ENCODE measurements at places on chromosomes 3 and 15. TPM values are rescaled to one million over a fixed set of nuclear protein-coding genes. Genes with fewer than 3 reads are reported as not detected.
A peak's percentile ranks its signal among the peaks of the same experiment; 100 is the strongest.

GOLGA6L7 gene
- not detected for total RNA-seq

KCTD6 gene
- 5.2 TPM for total RNA-seq

DAPK2 gene
- 1.5 TPM for total RNA-seq

RAB6B gene
- 0.68 TPM for total RNA-seq

STRC gene
- 0.52 TPM for total RNA-seq

CYP1A1 gene
- 4.7 TPM for total RNA-seq

GABRR3 gene
- total RNA-seq = not detected

C3orf20 gene
- total RNA-seq = 0.11 TPM

- peak overlapping the region; percentile 98 for H3K27ac ChIP-seq
- no peaks in the 10 kb centered on the region for H3K27me3 ChIP-seq
- peaks cover 68% of the 10 kb centered on the region for H3K4me1 ChIP-seq
- peaks cover 34% of the 10 kb centered on the region for H3K36me3 ChIP-seq
- peak overlapping the region; percentile 97 for H3K4me3 ChIP-seq
- no peak for DNase-seq
Measured at GRCh38 chr15:80989081-80989517, 520 bp downstream of the MESD start.

GRCh38 chr15:65377976-65378366 is at the start of gene IGDCC3:
TSS of gene IGDCC3 (minus strand) at chr15:65378002. CDS start at chr15:65377788, 214 bp downstream.
- H3K36me3 ChIP-seq = no peaks in the 10 kb centered on the region
- peaks cover 13% of the 10 kb centered on the region for H3K4me1 ChIP-seq
- DNase-seq = no peak
- no peak within 1 kb of the TSS for H3K27ac ChIP-seq

GRCh38 chr3:43246976-43247375 is 39.4 kb upstream of the SNRK start:
- H3K4me1 ChIP-seq = peaks cover 49% of the 10 kb centered on the region
- no peak overlapping the region for H3K4me3 ChIP-seq
- peak; percentile 34 for DNase-seq
- peak overlapping the region; percentile 74 for H3K27ac ChIP-seq
- peaks cover 4% of the 10 kb centered on the region for H3K36me3 ChIP-seq

- H3K27ac ChIP-seq = no peak overlapping the region
- no peaks in the 10 kb centered on the region for H3K4me1 ChIP-seq
- no peaks in the 10 kb centered on the region for H3K36me3 ChIP-seq
Measured at GRCh38 chr3:140434261-140434905, 243.5 kb upstream of the TRIM42 start.

- peaks cover 2% of the 10 kb centered on the region for H3K27me3 ChIP-seq
- H3K36me3 ChIP-seq = no peaks in the 10 kb centered on the region
- no peaks in the 10 kb centered on the region for H3K4me1 ChIP-seq
- no peak overlapping the region for H3K27ac ChIP-seq
- DNase-seq = no peak
Measured at GRCh38 chr3:140091143-140091542, 156.2 kb downstream of the CLSTN2 start.

- peaks cover 8% of the 10 kb centered on the region for H3K4me1 ChIP-seq
- no peaks in the 10 kb centered on the region for H3K27me3 ChIP-seq
- peaks cover 17% of the 10 kb centered on the region for H3K36me3 ChIP-seq
- no peak overlapping the region for H3K27ac ChIP-seq
Measured at GRCh38 chr3:51581524-51581923, 43.0 kb downstream of the RAD54L2 start.

DNA sequence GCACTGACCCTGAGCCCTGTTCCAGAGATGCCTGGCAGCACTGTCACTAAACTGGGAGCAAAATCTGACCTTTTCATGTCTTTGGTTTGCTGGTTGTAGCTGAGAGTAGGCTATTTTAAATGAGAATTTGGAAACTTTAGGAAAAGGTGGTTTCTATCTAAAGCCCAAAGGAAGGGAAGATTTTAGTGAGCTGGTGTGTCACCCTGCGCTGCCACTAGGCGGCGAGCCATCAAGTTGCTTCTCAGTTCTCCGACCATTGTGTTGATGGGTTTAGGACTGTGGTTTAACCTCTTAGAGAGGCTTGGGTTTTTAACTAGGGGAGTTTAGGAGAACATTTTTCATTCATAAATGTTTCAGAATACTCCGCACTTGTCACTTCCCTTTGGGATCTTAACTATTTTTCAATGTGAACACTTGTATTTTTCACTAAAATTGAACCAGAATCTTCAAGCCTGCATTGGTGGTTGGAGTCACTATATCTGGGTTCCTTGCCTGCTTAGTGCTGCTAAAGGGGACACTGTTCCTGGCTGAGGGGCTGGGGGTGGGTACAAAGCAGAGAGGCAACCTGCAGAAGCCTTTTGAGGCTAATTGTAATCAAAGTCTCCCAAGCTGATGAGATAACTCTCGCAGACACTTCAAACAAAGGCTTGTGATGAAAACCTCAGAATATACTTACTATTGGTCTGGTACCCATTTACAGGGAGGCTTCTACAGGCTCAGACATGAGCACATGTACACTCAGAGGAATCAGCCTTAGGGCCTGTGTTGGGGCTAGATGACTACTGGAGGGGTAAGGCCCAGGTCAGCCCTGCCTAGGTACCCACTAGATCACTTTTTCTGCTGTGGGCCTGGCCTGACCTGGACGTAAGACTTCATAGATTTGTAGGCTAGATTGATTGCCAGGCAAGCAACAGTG is 16.8 kb downstream of the EXOSC7 start:
- no peak overlapping the region for H3K4me3 ChIP-seq
- peaks cover 62% of the 10 kb centered on the region for H3K36me3 ChIP-seq
- no peaks in the 10 kb centered on the region for H3K27me3 ChIP-seq
- peaks cover 52% of the 10 kb centered on the region for H3K4me1 ChIP-seq

GRCh38 chr3:173403376-173403775 is 5.8 kb downstream of the NLGN1 start:
- peaks cover under 1% of the 10 kb centered on the region for H3K4me1 ChIP-seq
- no peak for DNase-seq
- peaks cover 21% of the 10 kb centered on the region for H3K27me3 ChIP-seq
- H3K36me3 ChIP-seq = peaks cover under 1% of the 10 kb centered on the region
- no peak overlapping the region for H3K27ac ChIP-seq

DNA sequence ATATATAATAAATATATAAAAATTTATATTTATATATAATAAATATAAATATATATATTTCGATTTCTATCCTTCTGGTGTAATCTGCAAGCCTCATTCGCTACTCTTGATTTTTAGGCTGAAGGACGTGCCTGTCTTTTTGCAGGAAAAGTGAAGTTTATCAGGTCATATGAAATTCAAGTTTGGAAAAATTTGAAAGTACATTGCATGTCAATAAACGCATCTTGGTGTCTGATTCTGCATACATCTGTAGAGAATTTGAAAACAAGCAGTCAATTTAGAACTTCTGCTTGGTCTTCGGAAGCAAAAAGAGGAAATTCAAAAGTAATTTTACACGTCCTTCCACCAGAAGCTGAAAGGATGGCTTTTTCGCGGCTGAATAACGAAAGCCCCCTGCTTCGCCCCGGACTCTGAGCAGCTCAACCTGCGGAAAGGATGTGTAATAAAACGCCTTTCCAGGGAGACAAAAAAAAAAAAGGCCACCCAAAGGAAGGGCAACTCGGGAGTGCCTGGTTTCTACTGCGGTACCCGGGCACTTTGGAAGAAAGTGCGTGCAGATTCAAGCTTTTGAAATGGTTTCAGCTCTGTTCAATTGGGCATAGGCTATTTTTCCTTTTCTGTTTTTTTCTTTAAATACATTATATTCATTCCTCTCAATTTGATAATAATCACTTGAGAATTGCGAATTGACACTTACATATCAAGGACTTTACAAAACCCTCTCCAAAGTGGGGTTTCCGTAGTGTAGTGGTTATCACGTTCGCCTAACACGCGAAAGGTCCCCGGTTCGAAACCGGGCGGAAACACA is 1.5 kb upstream of the MYNN start:
- DNase-seq = peak; percentile 81
- peak overlapping the region; percentile 98 for H3K4me3 ChIP-seq
- H3K36me3 ChIP-seq = peaks cover 30% of the 10 kb centered on the region
- H3K27ac ChIP-seq = peak overlapping the region; percentile 100
- H3K4me1 ChIP-seq = peaks cover 36% of the 10 kb centered on the region

DNA sequence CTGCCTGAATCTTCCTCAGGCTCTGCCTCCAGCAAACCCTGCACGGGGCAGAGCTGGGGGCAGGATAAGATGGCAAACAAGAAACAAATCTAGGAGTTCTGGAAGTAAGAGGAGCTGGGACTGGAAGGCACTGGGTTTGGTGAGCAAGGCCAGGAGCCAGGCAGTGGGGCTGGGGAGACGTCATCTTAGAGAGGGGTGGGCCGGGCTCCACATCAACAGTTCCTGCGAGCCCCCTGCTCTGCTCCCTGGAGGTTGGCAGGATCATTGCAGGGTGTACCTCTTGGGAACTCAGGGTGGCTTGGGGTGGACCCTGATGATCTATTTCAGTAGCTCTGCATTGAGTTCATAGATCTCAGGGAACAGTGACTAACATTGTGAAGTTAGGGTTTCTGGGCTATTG is 87.3 kb upstream of the PRR23E start:
- H3K27me3 ChIP-seq = peaks cover 5% of the 10 kb centered on the region
- no peaks in the 10 kb centered on the region for H3K36me3 ChIP-seq
- H3K27ac ChIP-seq = no peak overlapping the region
- no peaks in the 10 kb centered on the region for H3K4me1 ChIP-seq

DNA sequence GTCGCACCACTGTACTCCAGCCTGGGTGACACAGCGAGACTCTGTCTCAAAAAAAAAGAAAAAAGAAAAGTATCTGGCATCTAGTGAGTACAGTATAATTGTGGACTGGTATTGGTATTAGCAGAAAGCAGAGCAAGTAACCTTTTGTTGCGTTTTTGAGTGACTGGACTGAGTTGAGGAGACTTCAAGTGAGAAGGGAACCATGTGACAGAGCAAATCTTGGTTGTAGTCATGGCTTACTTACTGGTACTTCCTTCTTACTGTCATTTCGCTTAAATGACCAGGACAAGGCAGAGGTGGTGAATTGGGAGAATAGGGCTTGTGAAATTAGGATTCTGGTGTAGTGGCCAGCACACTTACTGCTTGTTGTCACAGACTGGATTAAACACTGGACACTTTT is 20.6 kb downstream of the RTF1 start:
- no peaks in the 10 kb centered on the region for H3K27me3 ChIP-seq
- peaks cover 22% of the 10 kb centered on the region for H3K36me3 ChIP-seq
- no peak for DNase-seq
- H3K4me1 ChIP-seq = peaks cover 16% of the 10 kb centered on the region
- no peak overlapping the region for H3K4me3 ChIP-seq
